ENCODE measurements at places on chromosomes 4 and X. TPM values are rescaled to one million over a fixed set of nuclear protein-coding genes. Genes with fewer than 3 reads are reported as not detected.

Gene STEEP1
- total RNA-seq: 27.3 TPM

Gene FANCB
- total RNA-seq: 6.4 TPM

Gene SSX3
- not detected for total RNA-seq

Gene GASK1B
- 27.2 TPM for total RNA-seq

Gene GPR143
- not detected for total RNA-seq

DNA sequence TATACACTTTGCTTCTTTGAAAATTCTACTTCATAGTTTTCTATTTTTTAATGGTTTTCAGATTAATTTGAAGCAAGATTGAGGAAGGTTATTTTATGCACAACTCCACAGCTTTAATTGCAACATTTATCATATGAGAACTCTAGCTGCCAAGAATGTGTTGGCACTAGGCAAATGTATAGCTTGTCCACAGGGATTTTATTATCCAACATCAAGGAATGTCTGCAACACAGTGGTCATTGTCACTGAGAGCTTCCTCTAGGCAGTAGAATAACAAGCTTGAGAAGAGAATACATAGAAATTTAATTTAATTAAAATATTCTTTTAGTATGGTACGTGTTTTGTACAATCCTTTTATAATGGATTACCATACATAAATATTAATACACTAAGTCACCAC, 1600.8 kb downstream of the ARAP2 start:
- DNase-seq: no peak

- no peak for DNase-seq
These were observed 8.6 kb upstream of the ENPEP start for GRCh38 chr4:110467400-110467799.

- DNase-seq: peak; percentile 7
These were observed 16.4 kb downstream of the HPGD start for GRCh38 chr4:174505892-174506291.

DNA sequence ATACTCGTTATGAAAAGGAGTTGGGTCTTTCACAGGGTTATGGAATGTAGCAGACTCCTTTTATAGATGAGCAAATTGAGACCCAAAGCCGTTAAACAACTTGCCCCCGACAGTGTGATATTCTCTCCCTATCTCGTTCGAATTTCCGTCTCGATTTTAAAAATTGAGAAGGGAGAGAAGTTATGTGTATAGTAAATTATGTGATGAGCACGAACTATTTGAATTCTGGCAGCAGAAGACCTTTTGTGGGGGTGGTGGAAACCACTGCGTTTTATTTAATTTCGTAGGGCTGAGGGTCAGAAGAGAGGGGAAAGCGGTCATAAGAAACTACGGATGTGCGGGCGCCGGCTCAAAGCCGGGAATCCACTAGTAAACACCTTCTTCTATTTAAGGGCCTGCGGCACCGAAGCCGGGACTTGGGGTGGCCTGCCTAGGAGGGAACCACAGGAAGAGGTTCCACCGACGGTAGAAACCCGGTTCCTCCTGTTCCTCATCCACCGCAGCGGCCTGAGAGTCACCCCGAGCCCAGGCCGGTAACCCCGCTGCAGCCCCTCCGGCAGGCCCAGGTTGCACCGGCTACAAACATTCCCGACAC, 1.5 kb upstream of the DDX3X start:
- DNase-seq: no peak

DNA sequence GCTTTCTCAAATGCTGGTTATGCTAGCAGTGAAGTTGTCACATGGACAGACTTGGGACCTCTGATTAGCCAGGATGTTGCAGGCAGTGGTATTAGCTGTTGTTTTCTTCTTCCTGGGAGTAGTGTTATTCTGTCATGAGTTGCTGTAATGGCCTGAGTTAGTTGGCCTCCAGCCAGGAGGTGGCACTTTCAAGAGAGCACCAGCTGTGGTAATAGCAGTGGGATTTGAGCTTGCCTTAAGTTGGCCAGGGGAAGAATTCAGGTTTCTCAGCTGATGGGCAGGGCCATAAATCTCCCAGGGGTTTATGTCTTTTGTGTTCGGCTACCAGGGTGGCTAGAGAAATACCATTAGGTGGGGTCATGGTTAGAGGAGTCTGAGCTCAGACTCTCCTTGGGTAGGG, 132.6 kb downstream of the GLUD2 start:
- no peak for DNase-seq
